Activated CD4-positive, alpha-beta T cell treated with anti-CD3 and anti-CD28 coated beads, Interleukin-10, Interleukin-2, amounts not matched to agents 100 ng/mL and 50 ng/mL, durations not matched to agents 16 hours and 8 hours (primary cell): ENCODE measurements at places on chromosomes 2 and 18.

GRCh38 chr18:75377258-75377657 lies 50.2 kb downstream of the SMIM21 start:
- no peak for DNase-seq

- peak; percentile 31 for DNase-seq
These were observed 2.8 kb downstream of the TMEM169 start for GRCh38 chr2:216084547-216084946.

DNA sequence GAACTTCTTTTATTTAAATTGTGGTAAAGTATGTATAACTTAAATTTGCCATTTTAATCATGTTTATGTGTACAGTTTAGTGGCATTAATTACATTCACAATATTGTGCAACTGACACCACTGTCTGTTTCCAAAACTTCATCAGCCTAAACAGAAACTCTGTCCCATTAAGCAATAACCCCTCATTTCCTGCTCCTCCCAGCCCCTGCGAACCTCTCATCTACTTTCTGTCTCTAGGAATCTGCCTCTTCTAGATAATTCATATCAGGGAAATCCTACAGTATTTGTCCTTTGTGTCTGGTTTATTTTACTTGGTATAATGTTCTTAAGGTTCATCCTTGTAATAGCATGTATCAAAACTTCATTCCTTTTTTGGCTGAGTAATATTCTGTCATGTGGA lies 75.1 kb downstream of the BOLA3 start:
- no peak for DNase-seq

GRCh38 chr2:103809415-103809814 lies 1044.5 kb upstream of the POU3F3 start:
- no peak for DNase-seq

GRCh38 chr2:156356014-156356754 lies 23.7 kb upstream of the NR4A2 start:
- no peak for DNase-seq

DNA sequence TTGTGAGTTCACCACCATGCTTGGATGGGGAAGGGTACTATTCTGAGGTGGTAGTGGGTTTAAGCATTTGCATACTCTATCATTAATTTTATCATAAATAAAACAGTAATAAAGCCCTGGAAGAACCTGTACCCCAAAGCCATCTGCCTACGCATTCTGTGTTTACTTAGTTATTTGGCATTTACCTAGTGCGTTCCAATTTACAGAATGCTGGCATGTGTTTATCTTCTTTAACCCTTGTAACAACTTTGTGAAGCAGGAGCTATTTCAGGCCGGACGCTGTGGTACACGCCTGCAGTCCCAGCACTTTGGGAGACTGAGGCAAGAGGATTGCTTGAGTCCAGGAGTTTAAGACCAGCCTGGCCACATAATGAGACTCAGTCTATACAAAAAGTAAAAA lies 17.8 kb upstream of the ODC1 start:
- no peak for DNase-seq

DNA sequence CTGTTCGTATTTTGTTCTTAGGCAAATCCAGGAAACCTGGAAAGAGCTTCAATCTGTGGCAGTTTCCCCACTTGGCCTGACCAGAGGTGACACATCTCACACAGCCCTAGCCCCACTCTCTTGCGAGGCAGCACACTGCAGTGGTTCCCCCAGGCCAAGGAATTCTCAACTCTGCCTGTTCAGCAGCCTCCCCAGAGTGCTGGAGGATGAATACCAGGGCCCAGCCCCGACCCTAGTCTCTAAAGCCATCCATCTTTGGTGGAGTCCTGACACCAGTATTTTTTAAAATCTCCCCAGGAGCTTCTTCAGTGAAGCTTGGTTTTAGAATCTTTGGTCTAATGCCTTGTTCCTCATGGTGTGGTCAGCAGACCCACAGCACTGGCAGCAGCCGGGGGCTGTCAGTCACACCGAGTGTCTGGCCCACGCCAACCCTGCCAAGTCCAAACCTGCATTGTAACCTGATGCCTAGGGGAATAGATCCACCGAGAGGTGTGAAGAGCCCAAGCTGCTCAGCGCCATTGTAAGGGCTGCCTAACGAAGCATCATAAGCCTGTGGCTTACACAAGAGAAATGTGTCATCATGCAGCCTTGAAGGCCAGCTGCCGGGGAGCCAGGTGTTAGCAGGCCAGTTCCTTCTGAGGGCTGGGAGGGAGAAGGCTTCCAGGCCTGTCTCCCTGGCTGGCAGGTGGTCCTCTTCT lies 428.7 kb upstream of the ID2 start:
- DNase-seq, result no peak

DNA sequence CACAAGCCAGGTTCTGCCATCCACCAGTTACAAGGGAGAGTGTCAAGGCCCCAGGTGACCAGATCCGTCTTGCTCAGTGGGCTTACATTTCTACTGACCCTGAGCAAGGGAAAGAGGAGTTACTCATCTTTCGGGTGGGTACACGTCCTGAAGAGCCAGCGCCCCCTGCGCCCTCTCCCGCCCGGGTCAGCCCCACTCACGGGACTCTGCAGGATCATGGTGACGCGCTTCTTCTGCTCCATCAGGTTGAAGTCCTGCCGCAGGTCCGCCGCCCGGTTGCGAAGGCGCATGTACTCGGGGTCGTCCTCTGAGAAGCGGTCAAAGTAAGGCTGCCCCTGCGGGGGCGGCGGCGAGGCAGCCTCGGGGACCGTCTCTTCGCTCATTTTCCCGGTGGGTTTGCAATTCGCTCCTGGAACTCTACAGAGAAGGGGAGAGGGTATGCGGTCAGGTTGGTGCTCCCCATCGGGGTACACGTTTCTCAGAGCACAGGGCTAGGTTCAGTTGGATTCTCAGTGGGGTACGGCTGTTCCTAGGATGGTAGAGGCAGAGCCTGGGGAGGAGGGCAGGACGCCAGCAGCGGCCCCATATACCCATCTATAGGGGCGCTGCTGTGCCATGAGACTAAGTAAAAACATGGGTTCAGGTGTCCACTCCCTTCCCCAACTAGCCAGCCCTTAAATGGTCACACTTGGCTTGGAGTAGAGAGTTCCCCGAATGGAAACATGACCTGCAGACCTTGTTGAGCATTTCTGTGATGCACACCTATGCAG lies 61.8 kb downstream of the ADD2 start:
- no peak for DNase-seq

GRCh38 chr2:232949016-232949415 lies 64.0 kb downstream of the NGEF start:
- no peak for DNase-seq

GRCh38 chr2:162070228-162070936 lies 3.6 kb downstream of the DPP4 start:
- DNase-seq, result no peak

GRCh38 chr2:70566906-70567305 lies 13.3 kb upstream of the TGFA start:
- DNase-seq, result no peak

DNA sequence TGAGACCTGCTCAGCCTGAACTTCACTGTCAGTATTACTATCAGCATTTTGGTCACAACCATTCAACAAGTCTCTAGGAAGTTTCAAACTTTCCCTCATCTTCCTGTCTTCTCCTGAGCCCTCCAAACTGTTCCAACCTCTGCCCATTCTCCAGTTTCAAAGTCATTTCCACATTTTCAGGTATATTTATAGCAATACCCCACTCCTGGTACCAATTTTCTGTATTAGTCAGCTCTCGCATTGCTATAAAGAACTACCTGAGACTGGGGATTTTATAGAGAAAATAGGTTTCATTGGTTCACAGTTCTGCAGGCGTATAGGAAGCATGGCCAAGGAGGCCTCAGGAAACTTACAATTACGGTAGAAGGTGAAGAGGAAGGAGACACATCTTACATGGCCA lies 27.3 kb downstream of the KCNF1 start:
- no peak for DNase-seq

- no peak for DNase-seq
These were observed 2.9 kb downstream of the LRATD1 start for GRCh38 chr2:14635391-14635871.

DNA sequence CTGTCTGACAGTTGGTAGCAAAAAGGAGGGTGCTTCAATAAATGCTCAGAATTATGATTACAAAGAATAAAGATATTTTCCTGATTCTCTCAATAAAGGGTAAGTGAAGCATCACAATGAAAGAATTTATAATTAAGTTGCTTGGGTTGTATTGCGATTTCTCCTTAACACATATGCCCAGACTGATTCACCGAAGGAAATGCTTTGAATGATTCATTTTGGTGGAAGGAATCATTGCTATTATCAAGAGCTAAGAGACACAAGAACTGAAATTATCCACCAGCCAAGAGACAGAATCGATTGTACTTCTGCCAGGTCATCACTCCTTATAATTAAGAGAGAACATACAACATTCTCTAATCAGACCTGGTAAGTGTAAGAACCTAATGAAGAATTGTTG lies 301.4 kb downstream of the NR4A2 start:
- no peak for DNase-seq

GRCh38 chr18:8797206-8797605 lies 91.8 kb downstream of the MTCL1 start:
- DNase-seq, result no peak

GRCh38 chr2:171792886-171793580 lies 101.0 kb downstream of the SLC25A12 start:
- no peak for DNase-seq

GRCh38 chr18:47420130-47420529 lies 168.7 kb upstream of the SKOR2 start:
- DNase-seq, result no peak

DNA sequence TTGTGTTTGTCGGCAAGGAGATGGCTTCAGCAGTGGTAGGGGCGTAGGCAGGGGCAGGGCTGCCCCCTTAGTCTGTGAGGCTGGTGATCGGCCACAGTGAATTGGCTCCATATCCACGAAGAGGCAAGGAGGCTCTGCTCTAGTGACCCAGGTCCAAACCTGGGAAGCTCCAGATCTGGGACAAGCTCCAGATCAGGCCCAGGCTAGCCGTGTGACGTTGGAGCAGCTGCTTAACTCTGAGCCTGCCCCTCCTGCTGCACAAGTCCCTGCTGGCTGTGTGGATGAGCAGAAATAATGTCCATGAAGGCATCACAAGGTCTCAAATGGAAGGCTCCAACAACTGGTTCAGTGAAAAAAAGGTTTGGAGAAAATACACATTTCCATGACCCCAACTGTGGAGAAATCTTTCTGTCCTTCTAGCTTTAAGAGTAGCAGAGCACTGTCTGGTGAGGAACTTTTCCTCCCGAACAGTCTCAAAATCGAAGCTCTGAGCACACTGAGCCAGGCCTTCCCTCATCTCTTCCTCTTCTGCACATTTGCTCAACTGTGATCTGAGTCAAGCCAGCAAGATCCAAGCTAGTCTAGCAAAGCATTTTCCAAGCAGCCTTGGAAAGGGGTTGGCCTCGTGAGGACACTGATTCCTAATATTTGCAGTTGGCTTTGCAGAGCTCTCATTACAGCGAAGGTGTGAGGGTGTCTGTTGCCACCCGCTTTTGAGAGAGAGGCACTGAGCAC lies 67.0 kb upstream of the TCF7L1 start:
- no peak for DNase-seq

DNA sequence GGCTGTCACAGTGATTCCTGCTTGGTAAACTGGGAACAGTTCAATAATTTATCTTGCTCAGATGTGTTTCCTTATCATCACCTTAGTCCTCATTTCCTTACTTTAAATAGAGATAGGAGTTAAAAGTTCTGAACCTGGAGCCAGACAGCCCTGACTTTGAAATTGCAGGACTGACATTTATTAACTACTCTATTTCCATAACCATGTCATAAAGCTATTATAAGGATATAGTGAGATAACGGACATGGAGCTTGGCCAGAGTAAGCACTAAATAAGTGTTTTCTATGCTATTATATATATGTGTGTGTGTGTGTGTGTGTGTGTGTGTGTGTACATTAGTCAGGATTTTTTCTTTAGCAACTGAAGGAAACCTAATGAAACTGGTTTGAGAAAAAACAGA lies 13.1 kb downstream of the NT5DC4 start:
- DNase-seq, result no peak

- no peak for DNase-seq
These were observed 7.0 kb upstream of the INPP1 start for GRCh38 chr2:190336420-190336819.

DNA sequence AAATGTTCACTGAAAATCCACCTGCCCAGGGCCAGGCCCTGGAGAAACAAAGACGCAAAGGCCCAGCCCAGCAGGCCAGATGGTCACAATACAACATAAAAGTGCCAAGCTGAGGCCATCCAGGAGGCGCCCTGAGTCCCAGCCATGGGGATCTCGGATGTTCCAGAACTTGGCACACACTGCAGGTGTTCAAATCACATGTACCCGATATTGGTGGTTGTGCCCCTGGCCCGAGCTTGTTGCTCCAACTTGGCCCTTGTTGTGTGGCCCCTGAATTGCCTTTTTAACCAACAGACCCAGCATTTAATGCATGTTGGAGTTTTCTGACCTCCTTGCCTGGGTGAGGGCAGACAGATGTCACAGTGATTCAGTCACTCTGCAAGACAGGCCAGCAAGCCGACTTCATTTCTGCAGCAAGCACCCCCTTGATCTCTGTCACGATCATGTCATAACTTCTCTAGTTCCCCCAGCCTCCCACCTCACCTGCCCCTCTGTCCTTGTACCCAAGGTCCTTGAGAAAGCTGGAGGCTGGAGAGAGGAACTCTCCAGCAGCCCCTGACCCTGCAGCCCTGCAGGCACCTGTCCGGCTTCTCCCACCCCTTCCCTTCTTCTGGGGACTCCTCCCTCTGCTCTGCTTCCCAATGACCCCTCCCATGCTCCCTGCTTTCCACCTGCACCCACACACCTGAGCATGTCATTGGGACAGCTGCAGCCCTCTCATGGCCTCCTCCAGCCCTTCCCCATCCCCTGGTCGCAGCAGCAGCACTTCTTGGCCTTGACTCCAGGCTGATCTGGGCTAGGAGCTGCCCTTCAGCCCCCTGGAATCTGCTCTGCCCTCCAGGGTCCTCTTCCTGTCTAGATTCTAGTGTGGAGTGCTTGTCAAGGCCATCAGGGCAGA lies 9.1 kb downstream of the NGEF start:
- DNase-seq, result no peak

GRCh38 chr18:44796429-44797428 lies 116.0 kb downstream of the SETBP1 start:
- DNase-seq, result no peak

- DNase-seq, result no peak
These were observed 45.4 kb upstream of the TAF1B start for GRCh38 chr2:9797681-9798556.

DNA sequence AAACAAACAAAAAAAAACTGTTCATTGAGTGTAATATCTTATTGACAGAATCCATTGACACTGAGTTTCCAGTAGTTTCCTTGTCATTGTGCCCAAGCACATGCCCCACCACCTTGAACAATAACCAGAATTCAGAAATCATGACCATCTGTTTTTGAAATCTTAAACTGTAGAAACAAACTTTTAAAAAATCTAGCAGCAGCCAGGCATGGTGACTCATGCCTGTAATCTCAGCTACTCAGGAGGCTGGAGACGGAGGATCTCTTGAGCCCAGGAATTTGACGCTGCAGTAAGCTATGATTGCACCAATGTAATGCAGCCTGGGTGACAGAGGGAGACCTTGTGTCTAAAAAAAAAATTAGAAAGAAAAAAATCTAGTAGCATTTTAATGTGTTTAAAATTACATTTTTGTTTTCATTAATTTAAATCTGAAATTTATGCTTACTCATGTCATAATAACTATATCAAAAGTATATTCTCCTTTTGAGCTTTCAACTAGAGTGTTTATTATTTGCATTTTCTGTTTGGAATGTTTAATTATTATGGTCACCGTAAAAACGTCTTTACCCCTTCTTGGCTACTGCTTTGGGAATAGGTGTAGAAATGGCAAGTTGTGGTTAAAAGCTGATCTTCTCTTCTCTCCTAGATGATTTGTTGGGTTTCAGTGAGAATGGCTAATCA lies 25.2 kb upstream of the STON1 start:
- no peak for DNase-seq
